ENCODE measurements at places on chromosomes 12 and 14.

GRCh38 chr12:128619263-128619662 is 204.5 kb downstream of the SLC15A4 start:
- DNase-seq = no peak

- peak; percentile 40 for DNase-seq
These were observed 3.5 kb downstream of the LPAR5 start for GRCh38 chr12:6632026-6632983.

DNA sequence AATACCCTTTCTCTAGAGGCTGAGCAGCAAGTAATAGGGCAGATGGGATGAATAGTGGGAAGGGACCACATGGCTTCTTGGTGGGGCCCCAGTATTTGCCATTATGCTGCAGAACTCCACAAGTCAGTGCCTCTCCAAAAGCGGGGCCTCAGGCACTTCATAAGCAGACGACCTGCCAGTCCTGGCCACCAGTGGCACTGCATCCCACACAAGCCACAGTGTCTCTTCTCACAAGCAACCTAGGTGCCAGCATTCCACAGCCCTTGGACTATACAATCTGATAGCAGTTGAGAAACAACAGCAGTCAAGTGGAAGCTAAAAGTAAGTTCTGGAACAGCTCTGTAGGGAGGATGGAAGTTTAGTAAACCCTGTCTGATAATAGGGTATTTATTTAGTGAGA is 4.2 kb upstream of the SLC8A3 start:
- DNase-seq = no peak

- DNase-seq = no peak
These were observed 1.0 kb downstream of the FAIM2 start for GRCh38 chr12:49902399-49903350.

DNA sequence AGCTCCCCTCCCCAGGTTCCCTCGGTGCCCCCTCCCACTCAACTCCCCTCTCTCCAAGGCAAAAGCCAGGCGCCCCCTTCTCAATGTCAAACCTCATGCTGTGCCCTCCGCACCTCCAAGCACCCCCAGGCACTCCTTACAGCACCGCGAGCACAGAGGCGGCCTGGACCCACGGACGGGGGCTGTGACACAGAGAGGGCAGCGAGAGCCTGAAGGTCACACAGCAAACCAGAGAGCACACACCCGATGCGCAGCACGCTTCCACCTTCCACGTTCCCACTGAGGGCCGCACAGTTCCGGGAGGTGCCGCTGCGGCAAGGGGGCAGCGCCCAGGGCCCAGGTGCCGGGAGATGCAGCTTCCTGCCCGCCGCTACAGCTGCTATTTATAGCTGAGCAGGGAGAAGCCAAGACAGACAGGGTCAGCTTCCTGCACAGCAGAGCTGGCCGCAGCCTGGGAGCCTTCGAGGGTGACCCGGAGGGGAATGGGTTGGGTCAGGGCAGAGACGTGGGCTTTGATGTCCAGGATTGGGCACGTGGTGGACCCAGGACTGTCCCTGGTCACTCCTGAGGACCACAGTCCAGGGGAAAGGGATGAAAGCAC is 12.9 kb downstream of the NCOR2 start:
- DNase-seq = no peak

- peak; percentile 58 for DNase-seq
These were observed 23.1 kb downstream of the AMN start for GRCh38 chr14:102945346-102946130.

DNA sequence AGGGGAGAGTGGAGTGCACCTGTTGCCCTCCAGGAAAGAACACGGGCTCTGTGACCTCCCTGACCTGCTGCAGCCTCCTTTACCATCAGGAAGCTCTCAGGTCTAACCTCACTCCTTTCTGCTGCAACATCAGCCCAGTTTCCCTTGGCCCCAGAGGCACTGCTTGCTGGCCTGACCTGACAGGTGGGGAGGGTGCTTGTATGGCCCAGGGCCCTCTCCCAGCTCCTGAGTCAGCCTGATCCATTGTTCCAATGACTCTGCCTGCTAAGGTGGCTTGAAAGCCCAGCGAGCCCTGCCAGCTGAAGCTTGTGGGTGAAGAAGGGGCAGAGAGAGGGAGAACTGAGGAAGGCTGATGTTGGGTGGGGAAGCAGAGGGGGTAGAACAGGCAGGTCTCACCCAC is 13.2 kb upstream of the KRT78 start:
- DNase-seq = no peak

- peak; percentile 83 for DNase-seq
These were observed 11.2 kb downstream of the CD9 start for GRCh38 chr12:6211421-6211869.

GRCh38 chr12:49907352-49907751 is 3.7 kb upstream of the FAIM2 start:
- no peak for DNase-seq
